AG04449 (cell line): ENCODE measurements at places on chromosomes 3 and 15.

DNA sequence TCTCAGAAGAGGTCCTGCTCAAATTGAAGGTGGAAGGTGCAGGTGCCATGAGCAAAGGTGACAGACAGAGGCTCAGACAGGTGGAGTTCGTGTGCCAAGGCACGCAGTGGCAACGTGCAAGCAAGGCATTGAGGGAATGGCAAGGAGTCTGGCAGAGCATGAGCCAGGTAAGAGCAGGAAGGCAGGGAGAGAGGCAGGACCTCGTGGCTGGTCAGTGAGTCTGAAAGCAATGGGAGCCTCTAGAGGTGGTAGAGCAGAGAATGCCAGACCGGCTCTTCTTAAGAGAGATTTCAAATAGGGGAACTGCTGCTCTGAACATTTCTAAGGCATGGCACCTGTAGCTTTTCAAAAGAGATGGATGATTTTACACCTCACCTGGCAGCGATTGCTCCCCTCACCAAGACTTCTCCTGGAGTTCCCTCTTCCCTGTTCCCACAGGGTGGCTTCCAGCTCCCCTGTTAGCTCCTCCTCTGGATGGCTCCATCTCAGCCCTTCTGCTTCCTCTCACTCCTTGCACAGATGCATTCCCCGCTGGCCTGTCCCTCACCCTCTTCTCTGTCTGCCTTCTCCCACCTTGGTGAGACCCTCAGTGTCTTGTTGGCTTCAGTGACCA lies 2.7 kb downstream of the MYO5C start:
- DNase-seq = no peak

DNA sequence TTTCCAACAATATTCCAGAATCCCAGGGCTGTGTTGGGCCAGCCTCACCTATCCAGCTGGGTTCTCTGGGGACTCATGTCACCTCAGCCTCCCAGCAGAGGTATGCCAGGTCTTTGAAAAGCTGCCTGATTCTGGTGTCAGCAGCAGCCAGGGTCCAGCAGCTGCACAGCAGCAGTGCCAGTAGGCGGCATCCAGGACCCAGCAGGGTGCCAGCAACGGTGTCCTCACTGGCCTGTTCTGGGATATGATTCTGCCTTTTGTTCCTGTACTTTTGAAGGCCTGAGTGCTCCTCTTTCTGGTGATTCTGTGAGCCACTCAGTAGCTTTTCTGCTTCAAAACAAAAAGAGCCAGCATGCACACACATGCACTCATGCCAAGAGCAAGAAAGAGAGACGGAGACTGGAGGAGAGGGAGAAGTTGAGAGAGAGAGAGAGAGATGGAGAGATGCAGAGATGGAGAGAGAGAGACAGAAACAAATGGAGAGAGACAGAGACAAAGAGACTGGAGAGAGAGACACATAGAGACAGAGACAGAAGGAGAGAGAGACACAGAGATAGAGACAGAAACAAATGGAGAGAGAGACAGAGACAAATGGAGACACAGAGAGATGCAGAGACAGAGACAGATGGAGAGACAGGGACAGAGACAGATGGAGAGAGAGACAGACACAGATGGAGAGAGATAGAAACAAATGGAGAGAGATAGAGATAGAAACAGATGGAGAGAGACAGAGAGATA lies 205.7 kb downstream of the UACA start:
- DNase-seq = no peak

DNA sequence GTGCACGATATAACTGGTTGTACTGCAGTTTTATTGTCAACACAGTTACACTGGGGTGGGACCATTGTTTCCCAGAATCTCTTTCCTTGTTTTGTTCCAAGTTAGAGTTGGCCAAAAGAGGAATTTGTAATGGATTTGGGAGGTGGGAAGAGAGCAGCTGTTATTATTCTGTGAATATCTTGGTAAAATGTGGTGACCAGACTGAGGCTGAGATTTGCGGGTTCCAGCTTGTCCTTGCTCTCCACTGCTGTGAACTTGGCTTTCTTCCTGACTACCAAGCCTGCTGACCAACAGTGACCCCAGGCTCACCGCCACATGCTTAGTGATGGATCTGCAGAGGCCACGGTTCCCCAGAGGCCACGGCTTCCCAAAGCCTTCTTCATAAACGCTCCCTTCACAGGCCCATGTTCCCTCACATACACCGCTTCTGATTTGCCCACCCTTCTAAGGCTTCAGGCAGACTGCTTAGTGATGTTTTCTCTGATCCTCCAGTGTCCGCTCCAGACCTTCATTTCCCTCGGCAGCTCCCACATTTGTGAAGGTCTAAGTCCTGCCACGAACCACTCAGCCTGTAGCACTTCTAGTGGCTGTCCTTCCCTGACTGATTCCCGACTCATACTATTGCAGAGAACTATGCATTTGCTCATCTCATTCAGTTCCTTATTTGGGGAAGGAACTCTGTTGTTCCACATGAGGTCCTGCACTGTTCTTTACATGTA lies 525.5 kb upstream of the RGMA start:
- DNase-seq = no peak

DNA sequence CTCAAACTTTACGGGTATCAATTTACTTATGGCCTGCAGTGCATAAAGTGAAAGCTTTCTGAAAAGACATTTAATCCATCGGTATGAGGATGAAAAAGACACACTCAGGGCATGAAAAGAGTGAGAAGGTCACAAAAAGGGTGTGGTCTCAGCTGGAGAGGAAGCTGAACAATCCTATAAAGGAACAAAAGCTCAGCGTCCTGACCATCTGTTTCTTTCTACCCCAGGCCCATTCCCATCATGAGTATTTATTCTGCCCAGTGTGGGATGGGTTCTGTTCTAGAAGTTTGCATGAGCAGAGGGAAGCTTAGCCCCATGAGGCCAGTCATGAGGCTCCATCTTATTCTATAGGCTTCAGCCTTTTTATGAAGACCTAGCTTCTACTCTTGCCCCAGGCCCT lies 144.6 kb downstream of the LPP start:
- no peak for DNase-seq
